ENCODE measurements at places on chromosomes 5 and 9.

GRCh38 chr9:8364026-8364752 lies 564.6 kb upstream of the DMAC1 start:
- DNase-seq: no peak

- no peak for DNase-seq
These were observed 32.8 kb upstream of the ZSWIM6 start for GRCh38 chr5:61299261-61299681.

DNA sequence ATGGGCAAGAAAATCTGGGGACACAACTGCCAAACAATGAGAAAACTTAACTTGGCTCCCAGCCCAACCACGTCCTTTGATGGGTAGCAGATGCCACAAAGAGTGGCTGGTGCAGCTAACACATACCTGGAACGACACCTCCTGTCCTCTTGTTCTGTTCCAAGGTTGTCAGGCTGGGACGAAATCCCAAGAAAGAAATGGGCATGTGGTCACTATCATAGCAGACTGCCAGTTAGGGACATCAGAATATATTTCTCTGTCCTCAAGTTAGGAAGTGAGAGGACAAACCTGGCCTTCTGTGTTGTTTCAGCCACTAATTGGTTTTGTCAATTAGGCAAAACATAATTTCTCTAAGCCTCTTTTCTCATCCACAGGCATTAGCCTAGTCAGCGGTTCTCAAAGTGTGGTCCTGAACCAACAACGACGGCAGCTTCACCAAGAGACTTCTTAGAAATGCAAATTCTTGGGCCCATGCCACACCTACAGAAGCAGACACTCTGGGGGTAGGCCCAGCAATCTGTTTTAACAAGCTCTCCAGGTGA lies 63.4 kb downstream of the RAPGEF1 start:
- no peak for DNase-seq

GRCh38 chr5:17282283-17283120 lies 65.1 kb downstream of the BASP1 start:
- DNase-seq: no peak

DNA sequence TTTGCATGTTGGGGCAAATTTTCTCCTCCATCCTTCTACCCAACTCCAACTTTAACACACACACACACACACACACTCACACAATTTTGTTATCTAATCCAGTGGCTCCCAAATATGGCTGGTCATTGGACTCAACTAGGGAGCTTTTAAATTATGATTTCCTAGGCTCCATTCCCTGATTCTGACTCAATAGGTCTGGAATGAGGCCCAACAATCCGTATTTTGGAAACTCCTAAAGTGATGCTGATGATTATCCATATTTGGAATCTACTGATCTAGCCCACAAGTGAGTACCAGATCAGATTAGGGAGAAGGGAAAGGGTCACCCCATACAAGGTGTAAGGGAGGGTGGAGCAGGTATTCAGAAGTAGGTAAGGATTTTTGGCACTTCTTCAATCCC lies 309.7 kb downstream of the TLE1 start:
- no peak for DNase-seq

- no peak for DNase-seq
These were observed 25.2 kb downstream of the TLR4 start for GRCh38 chr9:117729375-117729774.

DNA sequence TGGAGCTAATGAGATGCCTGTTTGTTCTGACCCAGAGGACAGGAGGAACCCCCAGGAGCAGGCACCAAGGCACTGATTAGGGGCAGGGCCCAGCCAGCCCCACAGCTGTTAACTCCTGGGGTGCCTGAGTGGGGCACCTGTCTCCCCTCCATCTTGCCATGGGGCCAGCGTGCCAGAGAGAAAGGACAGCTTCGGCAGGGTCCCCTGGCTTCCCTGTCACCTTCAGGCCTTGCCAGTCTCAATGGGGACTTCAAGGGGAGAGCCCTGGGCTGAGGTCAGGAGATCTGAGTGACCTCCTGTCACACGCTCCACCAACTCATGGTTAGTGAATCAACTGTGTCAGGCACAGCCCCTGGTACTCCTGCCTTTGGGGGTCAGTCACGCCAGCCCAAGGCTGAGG lies 152.7 kb upstream of the MVB12B start:
- DNase-seq: no peak

DNA sequence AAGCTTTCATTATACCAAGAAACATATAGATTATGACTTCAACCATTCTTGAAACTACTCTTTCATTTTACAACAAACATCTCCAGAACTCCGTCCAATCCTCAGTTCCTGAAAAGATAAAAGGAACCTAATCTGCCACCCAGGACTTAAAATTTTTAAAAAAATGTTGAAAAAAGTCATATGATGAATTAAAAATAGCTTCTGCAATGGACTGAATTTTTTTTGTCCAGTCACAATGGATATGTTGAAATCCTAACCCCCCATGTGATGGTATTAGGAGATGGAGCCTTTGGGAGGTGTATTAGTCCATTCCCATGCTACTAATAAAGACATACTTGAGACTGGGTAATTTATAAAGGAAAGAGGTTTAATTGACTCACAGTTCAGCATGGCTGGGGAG lies 2.7 kb upstream of the ALDH1A1 start:
- no peak for DNase-seq

All from Caki2 (cell line).